ENCODE measurements at places on chromosomes 7 and 10.
A peak's percentile ranks its signal among the peaks of the same experiment; 100 is the strongest.

DNA sequence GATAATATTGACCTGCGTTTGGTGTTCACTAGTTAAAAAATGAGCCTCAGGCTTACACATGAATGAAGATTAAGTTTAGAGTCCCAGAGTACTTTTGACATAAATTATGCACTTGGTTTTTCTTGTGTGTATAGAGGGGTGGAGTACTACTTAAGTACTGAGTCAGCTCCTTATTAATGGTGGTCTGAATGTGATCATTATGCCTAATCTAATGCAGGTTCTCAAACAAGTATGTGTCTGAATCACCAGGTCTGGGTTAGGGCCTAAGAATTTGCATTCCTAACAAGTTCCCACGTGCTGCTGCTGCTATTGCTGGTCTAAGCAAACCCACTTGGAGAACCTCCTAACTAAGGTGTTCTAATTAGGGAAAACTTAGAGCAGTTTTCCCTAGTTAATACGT lies 30.7 kb upstream of the STOX1 start:
- no peaks in the 10 kb centered on the region for H3K36me3 ChIP-seq
- no peaks in the 10 kb centered on the region for H3K27me3 ChIP-seq
- DNase-seq: no peak
- peak overlapping the region; percentile 24 for H3K27ac ChIP-seq
- no peak overlapping the region for H3K4me3 ChIP-seq
- peaks cover 12% of the 10 kb centered on the region for H3K4me1 ChIP-seq

GRCh38 chr10:30000802-30001571 lies 58.4 kb downstream of the JCAD start:
- no peaks in the 10 kb centered on the region for H3K27me3 ChIP-seq
- H3K4me1 ChIP-seq: peaks cover 45% of the 10 kb centered on the region
- no peak for DNase-seq
- no peak overlapping the region for H3K4me3 ChIP-seq
- H3K36me3 ChIP-seq: no peaks in the 10 kb centered on the region

GRCh38 chr7:55252386-55252785 lies 112.8 kb upstream of the LANCL2 start:
- H3K27ac ChIP-seq: no peak overlapping the region
- H3K4me3 ChIP-seq: no peak overlapping the region
- H3K27me3 ChIP-seq: peaks cover 47% of the 10 kb centered on the region
- H3K36me3 ChIP-seq: no peaks in the 10 kb centered on the region

DNA sequence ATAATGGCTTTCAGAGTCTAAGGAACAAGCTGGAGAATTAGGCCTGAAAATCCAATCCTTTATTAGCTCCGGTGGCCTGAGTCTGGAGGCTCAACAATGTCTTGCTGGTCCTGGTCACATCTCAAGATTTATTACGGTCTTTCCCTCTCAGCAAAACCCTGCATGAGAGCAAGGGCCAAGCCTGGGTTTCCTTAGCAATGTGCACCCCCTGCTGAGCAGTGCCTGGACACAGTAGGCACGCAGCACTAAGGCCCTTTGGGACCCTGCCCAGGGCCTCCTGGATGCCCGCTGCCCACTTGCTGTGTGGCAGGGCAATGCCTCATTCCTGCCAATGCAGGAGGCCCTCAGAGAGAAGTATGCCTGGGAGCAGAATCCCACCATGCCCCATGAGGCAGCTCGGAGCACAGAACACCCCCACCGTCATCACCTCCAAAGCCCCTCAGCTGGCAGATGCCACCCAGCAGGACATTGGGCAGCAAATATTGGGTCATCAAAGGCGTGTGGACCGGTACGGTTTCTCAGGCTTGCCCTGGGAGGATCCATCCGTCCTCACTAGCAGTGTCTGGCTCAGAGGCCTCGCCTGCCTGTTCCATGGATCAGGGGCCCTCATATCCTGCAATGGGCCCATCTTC lies 156.4 kb downstream of the OAT start:
- no peaks in the 10 kb centered on the region for H3K27me3 ChIP-seq
- H3K27ac ChIP-seq: no peak overlapping the region
- no peak for DNase-seq

- H3K27me3 ChIP-seq: peaks cover 5% of the 10 kb centered on the region
- H3K4me1 ChIP-seq: peaks cover 17% of the 10 kb centered on the region
- H3K27ac ChIP-seq: no peak overlapping the region
- H3K36me3 ChIP-seq: no peaks in the 10 kb centered on the region
- no peak for DNase-seq
- H3K4me3 ChIP-seq: no peak overlapping the region
Measured at GRCh38 chr7:39453743-39454355, 112.4 kb upstream of the YAE1 start.

DNA sequence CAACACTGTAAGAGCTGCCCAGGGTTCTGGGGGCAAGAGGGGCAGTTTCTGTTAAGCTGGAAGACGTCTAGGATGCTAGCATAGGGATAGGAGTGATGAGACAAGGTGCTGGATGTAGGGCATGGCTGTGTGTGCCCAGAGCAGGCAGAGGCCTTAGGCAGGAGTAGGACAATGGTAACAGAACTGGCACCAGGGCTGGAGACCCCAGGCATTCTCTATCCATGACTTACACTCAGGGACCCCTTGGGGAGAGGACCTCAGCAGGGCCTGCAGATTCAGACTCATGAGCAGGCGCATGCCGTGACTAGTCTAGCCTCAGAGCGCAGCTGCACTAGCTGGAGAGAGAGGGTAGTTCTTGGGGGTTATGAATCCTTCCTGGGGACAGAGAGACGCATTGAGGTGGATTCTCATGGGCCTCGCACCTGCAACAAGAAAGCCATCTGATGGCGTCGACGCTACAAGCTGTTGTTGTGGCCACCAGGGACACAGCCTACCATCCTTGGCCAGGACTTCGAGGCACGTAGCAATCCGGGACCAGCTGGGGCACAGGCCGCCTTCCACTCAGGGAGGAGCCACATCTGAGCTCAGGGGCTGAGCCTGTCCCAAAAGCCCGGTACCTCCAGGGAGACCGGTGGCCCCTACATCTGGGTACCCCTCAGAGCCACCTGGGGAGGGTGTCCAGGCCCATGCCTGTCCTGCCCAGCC lies 474.1 kb downstream of the PTPRN2 start:
- DNase-seq: no peak
- no peaks in the 10 kb centered on the region for H3K27me3 ChIP-seq
- H3K27ac ChIP-seq: no peak overlapping the region
- no peak overlapping the region for H3K4me3 ChIP-seq
- H3K4me1 ChIP-seq: no peaks in the 10 kb centered on the region

DNA sequence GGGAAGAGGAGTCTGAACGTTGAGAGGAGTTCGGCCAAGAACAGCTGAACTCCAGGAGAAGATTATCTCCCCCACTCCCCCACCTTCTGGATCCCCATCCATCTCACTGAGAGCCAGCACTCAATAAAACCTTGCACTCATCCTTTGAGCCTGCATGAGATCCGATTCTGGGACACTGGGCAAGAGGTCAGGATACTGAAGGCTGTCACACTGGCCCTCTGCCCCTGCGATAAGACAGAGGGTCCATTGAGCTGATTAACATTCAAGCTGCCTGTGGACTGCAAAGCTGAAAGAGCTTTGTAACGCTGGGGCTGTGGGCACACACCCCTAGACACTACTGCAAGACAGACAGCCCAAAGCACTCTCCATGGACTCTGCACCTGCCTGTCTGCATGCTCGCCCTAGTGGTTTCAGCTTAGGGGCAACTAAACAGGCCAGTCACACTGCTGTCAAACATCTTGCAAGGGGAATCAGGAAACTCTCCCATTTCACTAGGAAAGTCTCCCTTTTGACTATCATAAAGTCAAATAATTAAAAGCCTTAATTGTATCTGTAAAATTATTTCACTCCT lies 42.3 kb upstream of the CNTNAP2 start:
- H3K4me1 ChIP-seq: no peaks in the 10 kb centered on the region
- H3K27ac ChIP-seq: no peak overlapping the region
- no peak for DNase-seq
- no peaks in the 10 kb centered on the region for H3K36me3 ChIP-seq

DNA sequence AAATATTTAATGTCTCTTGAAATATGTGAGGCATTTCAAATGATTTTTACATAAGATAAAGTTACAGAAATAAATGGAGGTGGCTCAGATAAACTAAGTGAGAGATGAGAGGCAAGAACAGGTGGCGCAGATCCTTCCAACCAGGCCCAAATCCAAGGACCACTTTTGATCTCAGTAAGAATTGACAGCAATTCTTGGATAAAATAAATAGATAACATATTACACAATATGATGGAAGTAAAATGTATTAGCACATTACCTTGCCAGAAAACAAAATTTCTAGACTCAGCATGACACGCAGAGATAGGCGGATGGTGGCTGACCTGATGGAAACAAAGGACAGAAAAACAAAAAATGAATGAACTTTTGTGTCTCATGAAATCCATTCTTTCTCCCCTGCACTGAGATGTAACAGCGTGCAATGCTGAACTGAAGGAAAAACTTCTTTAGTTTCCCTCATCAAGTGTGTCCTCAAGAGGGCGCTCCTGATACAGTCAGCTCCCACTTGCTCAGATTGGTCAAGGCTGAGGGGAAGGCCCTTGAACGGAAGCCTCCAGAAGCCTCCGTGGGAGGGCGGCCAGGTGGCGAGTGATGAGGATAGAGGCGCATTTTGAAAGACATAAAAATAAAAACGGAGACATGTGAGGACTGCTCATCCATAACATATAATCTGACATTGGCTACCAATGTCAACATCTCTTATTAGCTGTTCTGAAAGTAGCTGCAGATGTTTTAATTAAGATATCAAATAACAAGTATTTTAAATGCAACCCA lies 62.8 kb upstream of the GSDME start:
- H3K27me3 ChIP-seq: no peaks in the 10 kb centered on the region
- H3K27ac ChIP-seq: peak overlapping the region; percentile 17
- H3K4me1 ChIP-seq: peaks cover 8% of the 10 kb centered on the region
- H3K4me3 ChIP-seq: no peak overlapping the region

GRCh38 chr10:129919358-129919757 lies 44.7 kb downstream of the EBF3 start:
- no peaks in the 10 kb centered on the region for H3K4me1 ChIP-seq
- H3K27me3 ChIP-seq: no peaks in the 10 kb centered on the region
- H3K36me3 ChIP-seq: no peaks in the 10 kb centered on the region
- no peak overlapping the region for H3K27ac ChIP-seq
- no peak for DNase-seq

- H3K27me3 ChIP-seq: no peaks in the 10 kb centered on the region
- no peak overlapping the region for H3K4me3 ChIP-seq
- no peaks in the 10 kb centered on the region for H3K4me1 ChIP-seq
- H3K36me3 ChIP-seq: no peaks in the 10 kb centered on the region
- DNase-seq: no peak
- H3K27ac ChIP-seq: no peak overlapping the region
Measured at GRCh38 chr10:24552346-24553016, 171.2 kb downstream of the ARHGAP21 start.

DNA sequence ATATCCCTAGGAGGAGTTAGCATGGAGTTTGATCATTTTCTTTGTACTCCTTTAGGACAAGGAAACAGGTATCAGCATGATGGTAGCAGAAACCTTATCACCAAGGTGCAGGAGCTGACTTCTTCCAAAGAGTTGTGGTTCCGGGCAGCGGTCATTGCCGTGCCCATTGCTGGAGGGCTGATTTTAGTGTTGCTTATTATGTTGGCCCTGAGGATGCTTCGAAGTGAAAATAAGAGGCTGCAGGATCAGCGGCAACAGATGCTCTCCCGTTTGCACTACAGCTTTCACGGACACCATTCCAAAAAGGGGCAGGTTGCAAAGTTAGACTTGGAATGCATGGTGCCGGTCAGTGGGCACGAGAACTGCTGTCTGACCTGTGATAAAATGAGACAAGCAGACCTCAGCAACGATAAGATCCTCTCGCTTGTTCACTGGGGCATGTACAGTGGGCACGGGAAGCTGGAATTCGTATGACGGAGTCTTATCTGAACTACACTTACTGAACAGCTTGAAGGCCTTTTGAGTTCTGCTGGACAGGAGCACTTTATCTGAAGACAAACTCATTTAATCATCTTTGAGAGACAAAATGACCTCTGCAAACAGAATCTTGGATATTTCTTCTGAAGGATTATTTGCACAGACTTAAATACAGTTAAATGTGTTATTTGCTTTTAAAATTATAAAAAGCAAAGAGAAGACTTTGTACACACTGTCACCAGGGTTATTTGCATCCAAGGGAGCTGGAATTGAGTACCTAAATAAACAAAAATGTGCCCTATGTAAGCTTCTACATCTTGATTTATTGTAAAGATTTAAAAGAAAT lies 4.8 kb downstream of the BAMBI start:
- H3K27me3 ChIP-seq: no peaks in the 10 kb centered on the region
- H3K4me1 ChIP-seq: peaks cover 5% of the 10 kb centered on the region
- H3K4me3 ChIP-seq: no peak overlapping the region
- DNase-seq: no peak

- no peak for DNase-seq
- no peak overlapping the region for H3K4me3 ChIP-seq
- H3K27ac ChIP-seq: no peak overlapping the region
- peaks cover 4% of the 10 kb centered on the region for H3K4me1 ChIP-seq
Measured at GRCh38 chr10:77428691-77429395, 208.8 kb downstream of the KCNMA1 start.

GRCh38 chr10:637221-637620 lies 52.2 kb downstream of the DIP2C start:
- H3K36me3 ChIP-seq: no peaks in the 10 kb centered on the region
- peak overlapping the region; percentile 12 for H3K4me3 ChIP-seq
- DNase-seq: no peak
- no peak overlapping the region for H3K27ac ChIP-seq
- H3K4me1 ChIP-seq: peaks cover 7% of the 10 kb centered on the region

- peaks cover 12% of the 10 kb centered on the region for H3K4me1 ChIP-seq
Measured at GRCh38 chr7:45161842-45162241, 4.3 kb downstream of the RAMP3 start.

DNA sequence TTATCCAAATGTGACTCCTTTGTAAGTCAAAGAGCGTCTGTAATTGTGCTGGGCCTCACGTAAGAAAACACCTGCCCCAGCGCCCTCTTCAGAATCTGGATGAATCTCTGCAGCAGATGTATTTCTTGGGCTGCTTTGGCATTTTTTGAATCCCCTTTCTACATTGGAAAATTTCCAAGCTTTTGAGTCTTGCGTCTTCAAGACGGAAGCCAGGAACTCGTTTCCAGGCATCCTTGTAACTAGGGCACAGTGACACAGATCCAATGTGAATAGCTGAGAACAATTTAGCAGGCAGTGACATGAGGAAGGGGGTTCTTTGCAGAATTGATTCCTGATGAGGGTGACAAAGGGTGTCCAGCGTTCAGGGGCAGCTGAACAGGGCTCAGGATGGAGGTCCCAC lies 862.3 kb downstream of the TYW1 start:
- no peaks in the 10 kb centered on the region for H3K36me3 ChIP-seq
- H3K4me1 ChIP-seq: no peaks in the 10 kb centered on the region
- no peak for DNase-seq

Measured in esophagus squamous epithelium (tissue), 5 donors.